ENCODE measurements at places on chromosomes 4 and X.

DNA sequence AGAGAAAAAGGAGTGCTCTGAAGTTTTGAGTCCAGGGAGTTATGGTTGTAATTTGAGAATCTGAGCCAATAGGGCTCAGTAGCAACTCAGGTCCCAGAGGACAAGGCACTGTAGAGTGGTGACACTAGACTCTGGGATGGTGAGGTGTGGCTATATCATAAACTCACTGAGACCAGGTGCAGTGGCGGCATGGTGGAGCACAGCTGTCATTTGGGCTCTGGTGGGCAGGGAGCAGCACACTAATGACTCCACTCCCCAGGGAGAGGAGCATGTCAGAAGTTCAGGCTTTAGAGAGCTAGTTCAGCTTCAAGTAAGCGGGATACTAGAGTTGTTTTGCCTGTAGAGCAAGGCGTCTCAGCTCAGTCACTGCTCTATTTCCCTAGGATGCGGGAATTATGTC lies 165.4 kb upstream of the USP38 start:
- DNase-seq: no peak

GRCh38 chrX:21993265-21993664 lies 38.9 kb upstream of the PHEX start:
- DNase-seq: no peak

DNA sequence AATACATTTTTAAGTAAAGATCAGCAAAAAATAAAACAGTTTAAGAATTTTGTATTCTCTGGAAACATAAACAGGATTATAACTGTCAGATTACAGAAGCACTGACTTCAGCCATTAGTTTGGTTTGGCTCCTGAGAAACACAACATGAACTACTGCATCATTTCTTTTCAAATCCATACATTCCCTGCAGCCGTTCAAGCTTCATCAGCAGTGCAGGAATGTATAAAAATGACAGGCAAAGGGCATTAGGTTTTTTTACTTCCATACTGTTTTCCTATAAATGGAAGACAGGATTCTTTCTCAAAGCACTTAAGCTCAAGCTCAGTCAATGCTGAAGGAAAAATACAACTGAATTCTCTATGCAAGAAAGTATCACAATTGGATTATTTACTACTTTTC lies 4.2 kb upstream of the MAB21L2 start:
- no peak for DNase-seq

DNA sequence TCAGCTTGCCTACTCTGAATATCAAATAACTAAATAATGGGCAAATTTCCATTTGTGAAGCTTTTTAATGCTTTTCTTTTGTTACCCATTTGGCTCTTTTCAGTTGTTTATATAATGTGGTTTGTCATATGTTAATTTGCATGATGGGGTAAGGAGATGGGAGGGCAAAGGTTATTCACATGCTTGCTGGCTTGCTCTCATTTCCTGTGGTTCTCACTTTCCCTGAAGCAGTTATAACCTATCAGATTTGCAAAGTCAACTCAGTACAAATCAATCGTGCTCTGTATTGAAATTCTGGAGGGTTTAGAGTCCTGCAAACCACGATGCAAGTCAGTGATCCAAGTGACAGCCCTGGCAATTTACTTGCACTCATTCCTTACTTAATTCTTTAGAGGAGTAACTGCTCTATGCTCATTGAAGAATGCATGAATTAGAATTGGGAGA lies 711.2 kb downstream of the ADGRL3 start:
- no peak for DNase-seq

DNA sequence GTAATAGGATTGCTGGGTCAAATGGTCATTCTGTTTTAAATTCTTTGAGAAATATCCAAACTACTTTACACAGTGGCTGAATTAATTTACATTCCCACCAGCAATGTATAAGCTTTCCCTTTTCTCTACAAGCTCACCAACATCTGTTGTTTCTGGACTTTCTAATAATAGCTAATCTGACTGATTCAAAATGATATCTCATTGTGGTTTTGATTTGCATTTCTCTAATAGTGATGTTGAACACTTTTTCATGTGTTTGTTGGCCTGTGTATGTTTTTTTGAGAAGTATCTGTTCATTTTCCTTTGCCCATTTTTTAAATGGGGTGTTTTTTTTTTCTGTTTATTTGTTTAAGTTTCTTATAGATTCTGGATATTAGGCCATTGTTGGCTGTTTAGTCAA lies 659.0 kb upstream of the GNPDA2 start:
- no peak for DNase-seq
